Naive thymus-derived CD8-positive, alpha-beta T cell (primary cell): ENCODE measurements at places on chromosomes 1 and 21. TPM values are rescaled to one million over a fixed set of nuclear protein-coding genes. Genes with fewer than 3 reads are reported as not detected.

EIF3I gene
- 167 TPM for polyA plus RNA-seq

DYNLT4 gene
- polyA plus RNA-seq: 0.24 TPM

RO60 gene
- 89.4 TPM for polyA plus RNA-seq

RIIAD1 gene
- polyA plus RNA-seq: not detected

FMO5 gene
- 0.16 TPM for polyA plus RNA-seq

TMPRSS15 gene
- not detected for polyA plus RNA-seq

THEM5 gene
- not detected for polyA plus RNA-seq

MROH9 gene
- polyA plus RNA-seq: not detected

KRTAP12-1 gene
- not detected for polyA plus RNA-seq

S100A7 gene
- not detected for polyA plus RNA-seq
